ENCODE measurements at places on chromosomes 4 and X. TPM values are rescaled to one million over a fixed set of nuclear protein-coding genes. Genes with fewer than 3 reads are reported as not detected.

Gene ETDB
- not detected for total RNA-seq

Gene PHKA2
- total RNA-seq = 5.9 TPM

DNA sequence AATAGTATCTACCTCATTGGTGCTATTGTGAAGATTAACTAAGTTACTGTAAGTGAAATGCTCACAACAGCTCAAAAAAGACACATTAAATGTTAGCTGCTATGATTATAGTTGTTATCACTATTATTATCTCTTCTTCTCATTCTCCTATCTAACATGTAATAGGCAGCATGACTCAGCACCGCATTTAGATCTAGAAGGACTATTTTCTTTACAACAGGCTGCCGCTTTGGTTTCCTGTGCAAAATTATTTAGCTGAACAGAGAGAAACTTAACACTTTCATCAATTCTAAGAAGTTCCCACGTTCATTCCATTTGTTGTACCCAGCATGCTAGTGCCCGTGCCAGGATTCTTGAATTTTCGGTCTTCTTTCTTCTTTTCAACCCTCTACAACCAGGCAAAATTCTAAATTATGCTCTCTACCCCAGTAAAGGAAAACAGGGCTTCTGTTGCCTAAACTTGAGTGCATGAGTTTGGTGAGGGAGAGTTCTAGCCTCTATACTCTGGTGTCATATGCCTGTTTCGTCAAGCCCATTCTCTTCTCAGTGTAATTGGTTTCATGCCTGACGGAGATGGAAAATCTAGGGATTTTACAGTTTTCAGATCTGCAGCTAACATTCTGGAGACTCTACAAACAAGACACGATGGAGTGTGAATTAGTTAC, 378.9 kb downstream of the PPP1R2C start:
- DNase-seq = peak; percentile 2

Gene SMAD1
- total RNA-seq = 55.5 TPM

- peak; percentile 85 for DNase-seq
Measured at GRCh38 chr4:123621072-123621705, 224.6 kb downstream of the SPRY1 start.

Gene EFHC2
- 0.17 TPM for total RNA-seq

- no peak for DNase-seq
Measured at GRCh38 chr4:9933956-9934355, 87.3 kb downstream of the SLC2A9 start.

Gene KLHL13
- total RNA-seq = 0.13 TPM

Gene VSIG4
- total RNA-seq = not detected

DNA sequence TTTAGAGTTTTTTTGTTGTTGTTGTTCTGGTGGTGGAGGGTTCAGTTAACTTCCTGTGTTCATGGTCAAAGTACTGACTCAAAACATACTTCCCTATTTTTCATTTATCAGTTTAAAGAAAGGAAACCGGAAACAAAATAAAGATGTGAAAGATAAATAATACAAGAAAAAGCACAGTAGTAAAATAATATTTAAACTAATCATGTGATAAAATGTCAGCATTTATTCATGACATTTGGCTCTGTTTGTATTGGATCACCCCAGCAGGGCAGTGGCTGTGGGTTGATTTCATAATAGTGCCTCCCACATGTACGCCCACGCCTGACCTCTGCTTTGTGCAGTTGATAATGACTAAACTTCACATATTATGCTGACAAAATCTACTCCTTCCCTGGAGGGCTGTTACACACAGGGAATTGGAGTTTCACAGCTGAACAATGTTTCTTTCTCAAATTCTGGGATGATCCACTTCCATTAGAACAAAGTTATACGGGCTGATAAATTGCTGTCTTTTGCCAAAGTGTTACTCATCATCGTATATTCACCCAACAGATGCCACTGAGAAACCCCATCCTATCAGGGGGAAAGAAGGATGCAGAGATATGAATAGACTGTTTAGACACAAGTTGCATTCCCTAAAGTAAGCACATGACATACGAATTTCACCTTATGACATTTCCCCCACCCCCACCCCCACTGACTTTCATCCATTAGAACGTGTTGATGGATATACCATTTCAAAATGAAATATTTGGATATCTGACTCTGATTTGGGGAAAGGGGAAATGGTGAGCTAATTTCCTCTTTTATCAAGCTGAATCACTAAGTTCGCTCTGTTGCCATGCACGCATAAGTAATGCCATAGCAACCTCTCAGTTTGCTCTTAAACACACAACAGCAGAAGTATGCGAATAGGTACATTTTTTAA, 48.3 kb downstream of the AMELX start:
- peak; percentile 91 for DNase-seq

DNA sequence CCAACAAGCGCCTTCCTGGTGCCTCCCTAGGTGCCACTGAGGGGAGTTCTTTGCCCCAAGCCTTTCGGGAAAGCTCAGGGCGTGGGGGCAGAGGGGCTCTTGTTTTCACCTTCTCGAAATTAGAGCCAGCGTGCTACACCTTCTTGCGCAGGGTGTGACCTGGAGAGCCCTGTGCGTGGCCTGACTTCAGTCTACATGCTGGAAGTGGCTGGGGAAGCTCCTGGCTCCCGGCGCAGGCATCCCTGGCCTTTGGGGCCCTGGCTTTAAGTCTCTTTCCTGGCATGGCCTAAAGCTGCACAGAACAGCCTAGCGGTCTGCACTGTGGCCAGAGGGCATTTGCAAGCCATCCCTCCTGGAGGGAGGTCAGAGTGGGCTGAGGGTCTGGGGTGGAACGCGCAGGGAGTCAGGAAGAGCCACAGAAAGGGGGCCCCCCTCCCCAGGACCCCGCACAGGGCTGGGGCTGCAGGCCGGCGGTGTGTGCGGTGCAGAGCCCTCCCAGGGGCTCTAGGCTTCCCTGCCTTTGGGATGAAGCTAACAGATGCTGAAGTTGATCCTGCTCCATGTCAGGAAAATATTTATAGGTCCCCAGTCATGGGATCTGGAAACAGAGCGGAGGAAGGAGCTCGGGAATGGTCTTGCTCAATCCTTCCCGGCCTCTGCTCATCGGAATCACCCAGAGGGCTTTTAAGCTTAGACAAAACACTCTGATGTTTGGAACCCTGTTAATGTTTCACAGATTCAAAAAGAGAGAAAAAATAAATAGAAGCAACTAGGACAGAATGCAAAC, 781 bp upstream of the SPON2 start:
- no peak for DNase-seq

DNA sequence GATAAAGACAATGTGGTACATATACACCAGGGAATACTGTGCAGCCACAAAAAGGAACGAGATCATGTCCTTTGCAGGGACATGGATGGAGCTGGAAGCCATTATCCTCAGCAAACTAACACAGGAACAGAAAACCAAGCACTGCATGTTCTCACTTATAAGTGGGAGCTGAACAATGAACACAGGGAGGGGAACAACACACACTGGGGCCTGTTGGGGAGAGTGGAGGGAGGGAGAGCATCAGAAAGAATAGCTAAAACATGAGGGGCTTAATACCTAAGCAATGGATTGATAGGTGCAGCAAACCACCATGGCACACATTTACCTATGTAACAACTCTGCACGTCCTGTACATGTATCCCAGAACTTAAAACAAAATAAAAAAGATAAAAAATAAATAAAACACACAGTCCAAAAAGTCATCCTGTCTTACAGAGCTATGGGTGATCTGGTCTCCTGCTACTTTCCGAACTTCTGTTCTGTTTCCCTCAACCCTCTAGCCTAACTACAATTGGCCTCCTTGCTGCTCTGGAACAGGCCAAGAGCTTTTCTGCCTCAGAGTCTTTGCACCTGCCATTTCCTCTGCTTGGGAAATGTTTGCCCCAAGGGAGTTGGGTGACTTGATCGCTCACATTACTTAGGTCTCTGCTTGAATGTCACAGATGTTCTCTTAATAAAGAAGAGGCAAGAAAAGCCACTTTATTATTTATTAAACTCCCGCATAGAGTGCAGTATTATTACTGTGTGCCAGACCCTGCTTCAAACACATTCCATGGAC, 1.1 kb upstream of the CD38 start:
- no peak for DNase-seq

Gene VCX3B
- total RNA-seq = not detected

DNA sequence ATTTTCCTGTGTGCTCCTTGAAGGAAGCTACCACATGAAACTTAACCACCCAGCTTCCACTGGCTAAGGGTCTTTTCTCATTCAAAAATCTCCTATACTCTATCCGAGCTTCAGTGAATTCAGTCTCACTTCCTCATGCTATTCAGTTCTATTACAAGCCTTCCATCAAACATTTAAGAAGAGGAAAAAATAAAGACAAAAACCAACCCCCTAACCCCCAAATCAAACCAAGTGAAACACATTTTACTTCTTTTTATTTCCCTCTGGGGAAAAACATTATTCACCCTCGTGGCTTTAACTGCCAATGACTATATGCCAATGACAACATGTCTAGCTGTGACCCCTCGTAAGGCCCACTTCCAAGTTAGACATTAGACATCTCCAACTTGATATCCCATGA, 16.2 kb upstream of the WDR19 start:
- no peak for DNase-seq

DNA sequence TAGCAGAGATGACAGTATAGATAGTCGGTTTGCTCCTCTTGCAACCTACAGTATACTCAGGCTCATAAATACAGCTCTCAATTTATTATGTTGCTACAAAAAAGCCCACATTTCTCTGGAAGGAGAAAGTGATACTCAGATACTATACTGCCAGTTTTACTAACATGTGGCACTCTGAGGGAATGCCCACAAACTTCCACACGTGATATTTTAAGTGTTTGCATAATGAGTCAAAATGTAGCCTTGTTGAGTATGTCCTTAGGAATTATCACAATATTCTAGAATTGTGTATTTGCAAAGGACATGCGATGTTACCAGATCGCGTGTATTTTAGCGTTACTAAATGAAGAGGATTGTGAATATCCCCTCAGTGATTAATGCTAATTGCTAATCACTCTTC, 929.1 kb downstream of the STIM2 start:
- DNase-seq = peak; percentile 48

Gene NONO
- total RNA-seq = 463 TPM

GRCh38 chr4:180581061-180581460, 1662.1 kb upstream of the TENM3 start:
- DNase-seq = no peak

Gene KLB
- not detected for total RNA-seq

- DNase-seq = no peak
Measured at GRCh38 chrX:151239751-151240150, 63.4 kb downstream of the GPR50 start.

Gene HPGDS
- total RNA-seq = not detected

Gene AMBN
- not detected for total RNA-seq

Gene CACNA1F
- not detected for total RNA-seq

DNA sequence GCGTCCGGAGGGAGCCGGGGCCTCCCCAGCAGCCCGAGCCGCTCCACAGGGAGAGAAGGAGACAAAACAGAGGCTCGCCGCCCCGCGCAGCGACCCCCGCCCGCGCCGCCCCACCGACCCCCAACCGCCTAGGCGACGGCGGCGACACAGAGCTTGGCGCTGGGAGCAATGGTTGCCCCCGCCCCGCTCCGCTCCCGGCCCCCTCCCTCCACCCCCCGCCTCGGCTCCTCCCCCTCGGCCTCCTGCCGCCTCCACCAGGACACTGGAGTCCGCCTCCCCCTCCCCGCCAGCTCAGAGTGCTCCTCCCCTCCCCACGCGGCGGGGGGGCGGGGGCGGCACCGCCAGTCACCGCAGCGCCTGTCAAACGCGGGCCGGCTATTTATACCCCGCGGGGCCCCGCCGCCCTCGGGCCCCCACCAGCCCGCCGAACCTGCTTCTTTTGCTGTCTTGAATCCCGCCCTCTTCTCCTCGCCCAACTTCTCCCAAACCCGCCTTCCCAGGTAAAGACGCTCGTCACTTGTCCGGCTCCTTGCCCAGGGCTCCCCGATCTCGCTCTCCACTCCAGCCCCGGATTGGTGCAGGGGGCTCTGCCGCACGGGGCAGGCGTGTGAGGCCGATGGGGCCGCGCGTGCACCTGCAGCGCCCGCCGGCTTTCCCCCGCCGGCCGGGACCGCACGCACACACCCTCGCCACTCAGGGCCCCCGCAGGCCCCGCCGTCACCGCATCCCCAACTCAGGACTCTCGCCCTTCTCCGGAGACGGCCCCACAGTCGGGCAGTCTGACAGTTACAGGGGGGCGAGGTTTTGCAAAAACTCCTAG, at the start of gene ELF2:
Gene ELF2 (minus strand): TSS at position 170 of the 820 bp plus-strand sequence. CDS start 39,517 bp downstream, outside the sequence.
- DNase-seq = peak; percentile 75

GRCh38 chr4:56129431-56129861, 180.7 kb downstream of the CEP135 start:
- no peak for DNase-seq

Gene RASL11B
- total RNA-seq = 0.32 TPM

Gene GPR78
- not detected for total RNA-seq

- DNase-seq = no peak
Measured at GRCh38 chr4:7172946-7173345, 19.4 kb upstream of the SORCS2 start.

GRCh38 chr4:150063128-150063527, 15.1 kb upstream of the DCLK2 start:
- peak; percentile 16 for DNase-seq

- peak; percentile 13 for DNase-seq
Measured at GRCh38 chr4:95190751-95191436, 357.9 kb downstream of the UNC5C start.

GRCh38 chr4:3241898-3242524, 6.9 kb upstream of the MSANTD1 start:
- no peak for DNase-seq

Gene VEGFC
- total RNA-seq = 29.9 TPM

- DNase-seq = no peak
Measured at GRCh38 chr4:159173886-159174285, 71.0 kb downstream of the RAPGEF2 start.

DNA sequence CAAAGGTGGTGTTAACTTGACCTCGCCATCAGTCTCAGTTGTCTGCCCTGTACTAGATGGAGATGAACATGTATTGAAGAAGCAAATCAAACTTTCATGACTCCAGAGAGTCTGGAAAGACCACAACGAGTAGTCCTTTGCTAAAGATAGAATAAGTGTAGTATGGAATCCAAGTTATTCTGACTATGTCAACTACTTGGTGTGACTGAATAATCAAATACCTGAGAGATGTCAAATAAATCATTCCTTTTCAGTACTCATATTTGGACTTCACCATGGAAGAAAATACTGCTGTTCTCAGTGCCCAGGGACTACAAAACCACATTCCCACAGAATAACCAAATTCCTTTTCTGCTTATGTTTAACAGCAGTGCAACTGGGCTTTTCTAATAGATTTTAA, 161.2 kb upstream of the SPRY1 start:
- DNase-seq = peak; percentile 37

DNA sequence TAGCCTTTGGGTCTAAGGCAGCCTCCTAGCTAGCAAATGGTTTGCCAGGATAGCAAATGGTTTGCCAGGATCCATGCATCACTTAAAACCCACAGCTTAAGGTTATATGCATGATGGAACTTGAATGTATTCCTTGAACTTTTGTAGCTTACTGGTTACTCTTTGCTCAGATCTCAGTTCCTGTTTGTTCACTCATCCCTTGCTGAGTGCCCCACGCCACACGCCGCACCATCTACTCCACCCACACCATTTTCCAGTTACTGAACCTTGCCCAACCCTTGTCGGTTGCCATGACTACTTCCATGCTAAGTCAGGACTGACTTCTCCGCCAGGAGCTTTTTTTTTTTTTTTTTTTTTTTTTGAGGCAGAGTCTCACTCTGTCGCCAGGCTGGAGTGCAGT, 29.5 kb upstream of the XIAP start:
- DNase-seq = no peak

All from LHCN-M2 (cell line).